ENCODE measurements at places on chromosomes 2 and 18. TPM values are rescaled to one million over a fixed set of nuclear protein-coding genes. Genes with fewer than 3 reads are reported as not detected.

Gene BZW1
- 413 TPM for total RNA-seq

Gene TLX2
- total RNA-seq: 0.30 TPM

Gene SERPINB4
- not detected for total RNA-seq

Gene SLC38A11
- total RNA-seq: not detected

Gene SERPINB7
- total RNA-seq: 1.9 TPM

Gene NT5C1B
- not detected for total RNA-seq

Gene CGREF1
- total RNA-seq: 7.3 TPM

Gene MALL
- 133 TPM for total RNA-seq

Gene LBX2
- 3.5 TPM for total RNA-seq

Gene METTL5
- 68.3 TPM for total RNA-seq

Gene C2orf49
- total RNA-seq: 14.2 TPM

Gene NOL4
- total RNA-seq: not detected

Gene TTN
- total RNA-seq: under 0.01 TPM

Gene TXNDC9
- 50.3 TPM for total RNA-seq

Gene SP9
- total RNA-seq: 3.7 TPM

Gene TNFAIP6
- total RNA-seq: 1.3 TPM

Gene MYO5B
- total RNA-seq: 11.8 TPM

Gene RAD51AP2
- not detected for total RNA-seq

Gene SP140
- total RNA-seq: not detected

Gene SPRED2
- total RNA-seq: 32.9 TPM

Measured in A549 treated with RU486 at 1 μM for 4 hours (cell line).